ENCODE measurements at places on chromosomes 6 and 20.

GRCh38 chr20:36929290-36929689, 22.2 kb downstream of the SAMHD1 start:
- no peak for DNase-seq

DNA sequence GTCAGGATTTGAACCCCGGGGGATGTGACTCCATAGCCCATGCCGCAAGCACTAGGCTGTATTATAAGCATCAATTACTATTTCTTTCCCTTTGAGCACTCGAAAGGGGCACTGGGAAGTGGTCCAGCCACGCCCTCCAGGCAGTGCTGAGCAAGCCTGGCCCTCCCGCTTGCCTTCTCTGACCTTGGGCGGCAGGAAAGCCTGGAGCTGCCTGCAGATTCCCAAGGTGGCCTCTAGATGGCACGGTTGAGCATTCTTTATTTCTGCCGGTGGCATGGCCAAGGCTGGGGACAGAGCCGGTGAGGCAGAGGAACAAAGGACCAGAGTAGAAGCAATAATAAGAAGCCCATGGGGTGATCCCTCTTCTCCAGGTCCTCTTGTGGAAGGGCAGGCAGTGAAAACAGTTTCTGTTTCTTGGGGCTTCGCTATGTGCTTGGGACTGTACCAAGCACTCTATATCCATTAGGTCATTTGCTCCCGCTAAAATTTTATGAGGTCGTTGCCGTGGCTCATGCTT, 32.0 kb downstream of the ARHGAP40 start:
- peak; percentile 51 for DNase-seq

GRCh38 chr20:57678340-57678739, 31.5 kb downstream of the PMEPA1 start:
- DNase-seq: peak; percentile 6

DNA sequence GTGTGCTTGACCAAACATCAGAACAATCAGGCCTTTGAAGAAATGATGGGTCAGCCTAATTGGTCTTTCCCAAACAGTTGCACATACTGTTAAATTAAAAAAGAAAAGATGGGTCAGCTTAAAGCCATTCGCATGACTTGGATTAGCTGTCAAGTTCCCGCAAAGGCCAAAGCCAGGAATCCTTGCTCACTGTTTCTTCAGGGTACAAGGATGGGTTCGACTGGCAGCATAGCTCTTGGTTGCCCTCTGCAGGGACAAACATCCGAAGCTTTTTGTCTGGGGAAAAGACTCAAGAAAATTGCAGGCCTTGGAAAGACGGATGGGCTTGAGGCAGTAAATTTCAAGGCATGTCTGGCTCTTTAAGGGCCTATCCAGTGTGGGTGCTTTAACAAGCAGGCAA, 168.0 kb downstream of the HDGFL1 start:
- peak; percentile 81 for DNase-seq

DNA sequence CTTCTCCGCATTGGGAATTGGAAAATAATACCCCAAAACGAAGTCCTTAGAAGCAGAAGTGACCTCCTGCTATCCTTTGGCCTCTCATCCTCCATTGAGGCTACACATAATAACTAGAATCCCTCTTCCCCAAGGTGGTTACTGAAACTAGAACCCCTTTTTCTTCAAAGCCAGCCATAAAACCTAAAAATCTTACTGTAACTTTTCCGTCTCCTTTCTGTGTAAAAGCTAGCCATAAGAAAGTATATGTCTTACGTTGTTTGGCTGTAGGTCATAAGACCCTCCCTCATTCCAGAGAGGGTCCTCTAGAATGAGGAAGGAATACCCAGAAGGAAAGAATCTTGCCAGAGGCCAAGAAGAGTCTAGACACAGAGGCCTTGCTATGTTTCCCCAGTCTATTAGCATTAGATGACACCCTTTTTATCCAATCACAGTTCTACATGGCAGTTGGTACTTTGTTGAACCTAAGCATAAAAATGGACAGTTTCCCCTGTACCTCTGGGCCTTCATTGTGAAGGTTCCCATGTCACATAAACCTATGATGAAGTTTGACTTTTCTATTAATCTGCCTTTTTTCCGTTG, 133.9 kb upstream of the BTN3A2 start:
- DNase-seq: no peak

- no peak for DNase-seq
Measured at GRCh38 chr20:37686762-37687477, 6.9 kb upstream of the CTNNBL1 start.

GRCh38 chr6:111681860-111682259, 76.2 kb upstream of the TRAF3IP2 start:
- no peak for DNase-seq

- no peak for DNase-seq
Measured at GRCh38 chr6:73796881-73797280, 100.9 kb downstream of the CD109 start.

- DNase-seq: peak; percentile 13
Measured at GRCh38 chr6:30175765-30176164, 12.4 kb downstream of the TRIM15 start.

GRCh38 chr20:43554369-43554768, 4.5 kb upstream of the SGK2 start:
- DNase-seq: no peak

- peak; percentile 83 for DNase-seq
Measured at GRCh38 chr6:28940294-28940857, 16.6 kb upstream of the TRIM27 start.

DNA sequence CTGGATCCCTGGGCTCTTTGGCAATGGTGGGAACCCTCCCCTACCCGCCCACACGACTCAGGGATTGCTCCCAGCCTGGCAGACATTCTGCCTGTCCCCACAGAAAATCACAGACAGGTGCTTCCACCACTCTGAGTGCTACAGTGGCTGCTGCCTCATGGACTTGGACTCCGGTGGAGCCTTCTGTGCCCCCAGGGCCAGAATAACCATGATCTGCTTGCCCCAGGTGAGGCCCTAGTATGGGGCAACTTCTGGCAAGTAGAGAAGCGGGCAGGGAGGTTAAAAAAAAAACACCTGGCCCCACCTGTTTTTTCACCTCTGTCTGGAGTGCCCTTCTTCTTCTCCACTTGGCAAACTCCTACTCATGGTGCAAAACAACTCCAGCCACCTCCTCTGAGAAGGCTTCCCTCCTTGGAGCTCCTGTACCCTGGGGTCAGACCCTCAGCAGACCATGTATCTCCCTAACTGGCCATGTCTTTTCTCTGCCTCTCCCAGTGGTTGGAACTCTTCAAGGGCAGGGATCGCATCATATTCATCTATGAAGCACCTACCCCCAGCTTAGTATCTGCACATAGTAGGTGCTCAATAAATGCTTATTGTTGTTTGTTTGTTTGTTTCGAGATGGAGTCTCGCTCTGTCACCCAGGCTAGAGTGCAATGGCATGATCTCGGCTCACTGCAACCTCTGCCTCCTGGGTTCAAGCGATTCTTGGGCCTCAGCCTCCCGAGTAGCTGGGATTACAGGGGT, 1.1 kb downstream of the CLPSL2 start:
- no peak for DNase-seq

DNA sequence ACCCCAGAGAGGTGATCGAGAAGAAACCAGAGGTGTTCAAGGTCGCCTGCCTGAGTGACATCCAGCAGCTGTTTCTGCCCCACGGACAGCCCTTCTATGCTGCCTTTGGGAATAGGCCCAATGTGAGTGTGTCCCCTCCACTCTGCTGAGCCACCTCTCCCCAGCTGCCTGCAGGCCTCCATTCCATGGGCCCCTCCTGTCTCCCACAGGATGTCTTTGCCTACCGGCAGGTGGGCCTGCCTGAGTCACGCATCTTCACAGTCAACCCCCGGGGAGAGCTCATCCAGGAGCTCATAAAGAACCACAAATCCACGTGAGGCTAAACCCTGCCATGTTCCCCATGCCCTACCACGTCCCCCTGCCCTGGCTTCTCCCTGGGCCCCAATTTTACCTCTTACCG, 8.4 kb downstream of the EMILIN3 start:
- DNase-seq: peak; percentile 14

DNA sequence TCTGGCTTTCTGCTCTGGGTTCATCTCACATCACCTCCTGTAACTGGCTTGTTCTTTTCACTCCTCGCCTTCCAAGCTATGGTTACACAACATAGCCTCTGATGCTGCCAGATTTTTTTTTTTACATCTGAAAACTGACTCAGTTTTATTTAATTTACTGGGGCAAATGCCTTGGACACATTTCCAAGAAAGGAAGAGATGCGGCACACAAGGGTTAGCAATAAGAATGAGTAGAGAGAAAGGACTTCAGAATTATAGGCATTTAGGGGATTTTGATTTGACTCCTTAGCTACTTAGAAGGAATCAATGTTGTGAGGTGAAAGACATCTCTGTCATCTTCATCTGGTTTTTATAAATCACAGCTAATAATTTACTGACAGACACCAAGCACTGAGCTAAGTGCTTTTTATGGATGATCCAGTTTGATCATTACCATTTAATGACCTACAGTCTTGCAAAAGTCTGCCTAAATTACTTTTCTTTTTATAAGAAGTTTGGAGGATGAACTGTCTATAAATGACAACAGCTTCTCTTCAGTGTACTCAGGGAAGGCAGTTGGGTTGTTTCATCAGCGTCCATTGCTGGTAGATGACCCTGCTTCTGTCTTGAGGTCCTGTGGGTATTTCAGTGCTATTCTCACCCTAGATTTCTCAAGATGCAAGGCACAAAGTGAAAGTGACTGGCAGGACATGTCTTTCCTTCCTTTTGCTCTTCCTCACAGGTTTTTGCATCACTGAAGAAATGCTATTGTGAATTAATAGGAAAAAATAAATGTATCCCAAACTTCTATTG, 31.1 kb downstream of the LAMA4 start:
- DNase-seq: no peak

- no peak for DNase-seq
Measured at GRCh38 chr6:98779618-98780017, 54.8 kb upstream of the POU3F2 start.

- DNase-seq: no peak
Measured at GRCh38 chr6:131115651-131116050, 19.6 kb upstream of the AKAP7 start.

- DNase-seq: no peak
Measured at GRCh38 chr6:100948381-100949133, 67.4 kb upstream of the ASCC3 start.

- DNase-seq: no peak
Measured at GRCh38 chr6:125797886-125798444, 7.2 kb downstream of the NCOA7 start.

DNA sequence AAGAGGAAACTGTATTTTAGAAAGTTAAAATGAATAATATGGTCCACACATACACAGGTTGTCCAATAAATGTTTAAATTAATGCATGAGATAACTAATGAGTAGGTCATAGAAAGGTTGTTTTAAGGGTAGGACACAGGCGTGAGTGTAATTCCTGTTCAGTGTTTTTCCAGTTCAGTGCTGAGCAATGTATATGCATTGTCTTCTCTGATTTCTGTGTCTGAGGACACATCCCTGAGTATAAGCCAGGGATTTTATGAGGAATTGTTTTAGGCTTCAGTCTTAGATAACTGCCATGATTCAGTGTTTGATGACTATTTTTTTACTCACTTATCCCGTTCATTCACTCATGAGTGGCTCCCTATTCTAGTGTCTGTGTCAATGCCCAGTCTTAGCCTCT, 298.5 kb upstream of the TBX18 start:
- no peak for DNase-seq

- no peak for DNase-seq
Measured at GRCh38 chr6:149452037-149452939, 32.5 kb downstream of the ZC3H12D start.

- DNase-seq: no peak
Measured at GRCh38 chr20:48681201-48681872, 146.5 kb downstream of the PREX1 start.

- peak; percentile 60 for DNase-seq
Measured at GRCh38 chr6:2790588-2791449, 25.6 kb downstream of the WRNIP1 start.

GRCh38 chr6:83592770-83593394, 80.5 kb downstream of the PRSS35 start:
- peak; percentile 31 for DNase-seq

GRCh38 chr20:46642265-46642968, 8.8 kb downstream of the SLC13A3 start:
- DNase-seq: peak; percentile 4

DNA sequence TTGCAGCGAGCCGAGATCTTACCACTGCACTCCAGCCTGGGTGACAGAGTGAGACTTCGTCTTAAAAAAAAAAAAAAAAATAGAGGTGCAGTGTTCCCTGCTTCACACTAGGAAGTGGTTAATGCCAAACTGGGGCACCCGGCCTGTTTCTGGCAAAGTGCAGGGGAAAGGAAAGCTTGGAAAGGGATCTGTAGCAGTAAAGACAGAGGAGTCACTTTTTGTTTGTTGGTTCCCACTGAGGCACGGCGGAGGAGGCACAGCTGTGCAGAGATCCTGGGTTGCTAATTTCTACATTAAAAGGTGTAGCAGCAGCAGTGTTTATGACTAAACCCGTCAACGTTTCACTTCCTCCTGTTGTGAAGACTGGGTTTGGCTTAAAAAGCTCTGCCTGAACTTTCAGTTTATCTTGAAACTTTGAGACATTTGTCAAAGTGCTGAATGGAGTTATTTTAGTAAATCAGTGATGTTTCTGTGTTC, 125.6 kb downstream of the CARMIL1 start:
- DNase-seq: no peak

DNA sequence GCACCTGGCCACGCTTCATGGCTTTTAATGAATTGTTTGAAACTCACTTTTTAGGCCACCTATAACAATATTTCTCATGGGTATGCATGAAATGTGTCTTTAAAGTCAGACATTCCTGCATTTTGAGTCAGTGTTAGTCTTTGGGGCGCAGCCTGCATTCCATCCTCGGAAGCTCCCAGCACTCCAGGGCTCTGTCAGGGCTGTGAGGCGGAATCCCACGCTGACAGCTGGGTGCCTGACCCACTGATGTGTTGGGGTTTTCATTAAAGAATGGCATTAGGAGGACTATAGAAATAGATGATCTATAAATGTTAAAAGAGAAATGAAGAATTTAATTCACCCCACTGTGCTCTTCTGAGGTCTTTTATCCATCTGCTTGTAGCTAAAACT, 16.2 kb upstream of the CLDN20 start:
- no peak for DNase-seq

DNA sequence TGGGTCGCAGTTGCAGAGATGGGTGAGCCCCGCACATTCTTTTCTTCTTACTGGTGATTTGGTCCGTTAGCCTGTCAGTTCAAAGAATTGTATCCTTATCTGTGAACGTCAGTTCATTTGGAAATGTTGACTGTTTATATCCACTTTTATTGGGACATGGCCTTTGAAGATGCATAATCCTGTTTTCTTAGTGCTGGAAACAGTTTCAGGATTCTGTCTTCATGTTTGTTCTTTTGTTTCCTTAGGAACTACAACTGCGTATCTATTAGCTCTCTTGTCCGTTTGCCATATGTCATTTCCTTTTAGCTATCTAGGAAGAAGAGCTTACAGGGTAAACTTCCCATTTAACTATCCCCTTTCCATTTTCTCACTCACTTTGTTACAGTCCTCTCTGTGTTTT, 35.0 kb upstream of the TULP1 start:
- no peak for DNase-seq
